ENCODE measurements at places on chromosomes 3 and 15. TPM values are rescaled to one million over a fixed set of nuclear protein-coding genes. Genes with fewer than 3 reads are reported as not detected.

The CFAP100 gene
- 1.7 TPM for polyA plus RNA-seq

The RAB6B gene
- polyA plus RNA-seq: 15.3 TPM

The GUCA1C gene
- 0.52 TPM for polyA plus RNA-seq

The RRP9 gene
- 17.6 TPM for polyA plus RNA-seq

The ISY1 gene
- 53.1 TPM for polyA plus RNA-seq

The ZBBX gene
- polyA plus RNA-seq: 5.7 TPM

The FAM174B gene
- 35.2 TPM for polyA plus RNA-seq

The NMNAT3 gene
- polyA plus RNA-seq: 11.9 TPM

The SHC4 gene
- 3.1 TPM for polyA plus RNA-seq

The XCR1 gene
- polyA plus RNA-seq: 0.15 TPM

The HIGD1A gene
- polyA plus RNA-seq: 145 TPM

The ARHGEF26 gene
- 20.1 TPM for polyA plus RNA-seq

The RBP2 gene
- 0.75 TPM for polyA plus RNA-seq

The FANCD2OS gene
- polyA plus RNA-seq: 0.81 TPM

- no peak for DNase-seq
Measured at GRCh38 chr3:9111417-9111816, 138.0 kb downstream of the SRGAP3 start.

- DNase-seq: no peak
Measured at GRCh38 chr3:130759692-130760338, 13.2 kb upstream of the PIK3R4 start.

DNA sequence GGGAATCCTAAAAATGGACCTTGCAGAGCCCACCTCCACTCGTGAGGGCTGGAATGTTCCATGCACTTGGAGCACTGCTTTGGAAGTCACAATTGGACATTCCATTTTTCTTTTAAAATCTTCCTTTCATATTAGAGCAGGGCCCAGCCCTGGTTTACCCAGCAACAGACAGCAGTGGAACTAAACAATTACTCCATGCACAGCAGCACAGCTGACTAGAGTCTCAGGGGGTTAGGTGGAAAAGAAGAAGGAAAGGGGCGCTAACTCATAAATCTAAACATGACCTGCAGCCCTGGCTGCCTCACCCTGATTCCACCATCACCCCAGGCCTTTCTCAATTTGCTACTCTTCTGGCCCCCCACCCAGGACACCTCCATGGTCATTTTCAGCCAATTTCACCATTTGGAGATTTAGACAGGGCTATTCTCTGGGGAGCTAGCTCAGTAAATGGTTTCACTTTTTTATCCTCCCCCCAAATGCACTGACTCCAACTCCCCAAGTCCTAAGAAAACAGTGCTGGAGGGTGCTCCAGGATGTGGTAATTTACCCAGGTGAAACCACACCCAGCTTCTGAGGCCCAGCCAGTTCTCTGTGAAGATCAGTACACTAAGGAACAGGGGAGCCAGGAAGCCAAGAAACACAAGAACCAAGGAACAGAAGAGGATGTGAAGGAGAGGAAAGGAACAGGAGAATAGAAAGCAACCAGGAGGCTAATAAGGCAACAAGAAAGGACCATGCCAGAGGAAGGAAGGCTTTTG, 1.6 kb upstream of the LRRC31 start:
- no peak for DNase-seq

DNA sequence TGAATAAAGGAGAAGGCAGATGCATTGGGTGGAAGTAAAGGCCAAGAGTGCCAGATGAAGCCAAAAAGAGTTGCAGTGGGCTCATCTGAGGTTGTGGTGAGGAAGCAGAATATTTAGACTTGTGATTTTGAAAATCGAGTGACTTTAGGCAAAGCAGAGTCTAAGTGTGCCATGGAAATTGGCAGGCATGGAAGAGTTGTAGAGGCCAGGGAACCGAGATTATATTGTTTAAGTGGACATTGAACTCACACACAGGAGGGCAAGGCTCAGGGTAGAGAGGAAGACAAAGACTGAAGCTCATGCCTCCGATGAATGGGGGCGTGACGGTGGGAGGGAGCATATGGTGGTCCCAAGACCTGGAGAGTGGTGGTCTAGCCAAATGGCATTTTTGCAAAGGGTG, 347.5 kb downstream of the EPHB1 start:
- DNase-seq: no peak

GRCh38 chr15:32794973-32795372, 77.2 kb downstream of the GREM1 start:
- no peak for DNase-seq

- DNase-seq: peak; percentile 7
Measured at GRCh38 chr3:161822291-161822690, 325.7 kb downstream of the OTOL1 start.

GRCh38 chr15:96362011-96362754, 31.7 kb downstream of the NR2F2 start:
- DNase-seq: peak; percentile 18

- DNase-seq: no peak
Measured at GRCh38 chr3:187952849-187953248, 201.1 kb upstream of the LPP start.

GRCh38 chr15:85407421-85408269, 27.2 kb downstream of the AKAP13 start:
- DNase-seq: no peak

- DNase-seq: no peak
Measured at GRCh38 chr3:70519026-70519425, 206.6 kb upstream of the MDFIC2 start.

DNA sequence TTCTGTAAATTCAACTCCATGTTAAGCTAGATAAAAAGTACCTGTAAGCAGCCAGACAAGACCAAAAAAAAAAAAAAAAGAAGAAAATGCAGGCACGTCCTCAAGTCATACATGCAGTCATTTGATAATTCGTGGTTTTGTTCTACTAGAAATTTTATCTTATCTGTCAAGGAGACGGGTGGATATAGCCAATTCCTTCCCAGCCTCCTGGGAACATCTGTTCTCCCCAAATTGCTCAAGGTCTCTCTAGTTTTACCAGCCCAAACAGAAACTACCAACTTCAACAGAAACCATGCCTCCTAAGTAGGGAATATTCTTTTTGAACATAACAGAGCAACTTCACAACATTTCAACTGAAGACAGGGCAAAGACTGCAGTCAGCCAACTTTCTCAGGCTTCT, 19.5 kb downstream of the RYK start:
- no peak for DNase-seq

GRCh38 chr3:150348500-150348899, 59.6 kb upstream of the TSC22D2 start:
- no peak for DNase-seq

- DNase-seq: no peak
Measured at GRCh38 chr3:13728487-13728886, 151.4 kb downstream of the WNT7A start.

DNA sequence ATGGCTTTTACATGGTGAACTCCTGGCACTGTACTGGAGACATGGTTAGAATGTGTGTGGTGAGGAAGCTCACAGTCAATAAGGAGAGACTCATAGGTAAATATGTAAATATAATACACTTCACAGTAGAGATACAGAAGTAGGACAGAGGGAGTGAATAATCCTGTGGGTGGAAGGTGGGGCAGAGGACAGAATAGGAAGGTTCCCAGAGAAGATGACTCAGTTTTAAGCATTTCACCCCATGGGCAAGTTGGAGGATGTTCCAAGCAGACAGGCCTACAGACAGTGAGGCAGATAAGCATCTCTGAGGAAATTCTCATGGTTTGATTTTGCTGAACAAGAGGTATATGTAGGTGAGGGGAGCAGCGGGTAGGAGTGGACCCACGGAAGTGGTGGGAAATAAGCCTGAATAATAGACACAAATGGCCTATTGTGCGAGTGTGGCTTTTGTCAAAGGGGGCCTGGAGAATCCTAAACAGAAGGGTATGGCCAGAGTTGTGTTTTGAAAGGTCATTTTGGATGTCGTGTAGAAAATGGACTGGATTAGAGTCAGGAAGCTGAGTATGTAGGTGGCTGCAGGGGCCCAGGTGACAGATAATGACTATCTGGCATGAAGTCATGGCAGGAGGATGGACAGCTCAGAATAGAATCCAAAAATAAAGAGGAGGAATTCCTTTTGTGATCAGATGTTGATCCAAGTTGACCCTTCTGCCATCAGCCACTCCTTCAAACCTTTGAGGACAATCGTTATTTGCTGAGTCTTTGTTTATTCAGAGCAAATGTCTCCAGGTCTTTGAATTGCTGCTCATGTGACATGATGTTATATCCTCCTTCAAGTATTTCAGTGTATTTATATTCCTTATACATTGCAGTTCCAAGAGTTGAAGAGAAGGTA, 97.3 kb upstream of the THRB start:
- DNase-seq: no peak

DNA sequence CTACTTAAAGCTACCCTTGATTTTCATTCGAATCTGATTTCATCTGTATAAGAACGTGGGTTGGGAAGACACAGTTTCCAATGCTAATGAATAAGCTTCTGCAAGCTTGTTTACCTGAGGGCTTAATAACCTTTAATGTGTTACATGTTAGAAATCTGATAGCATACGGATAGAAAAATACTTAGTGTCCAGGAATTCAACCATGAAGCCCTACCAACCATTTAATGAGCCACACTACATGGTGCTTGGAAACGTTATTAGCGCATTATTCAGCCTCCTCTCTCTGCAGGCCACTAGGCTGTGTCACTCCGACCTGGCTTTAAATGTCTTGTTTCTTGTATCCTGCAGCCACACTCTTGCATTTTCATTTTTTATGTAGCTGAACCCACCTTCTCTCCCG, 1.6 kb downstream of the FAM81A start:
- no peak for DNase-seq

GRCh38 chr3:27244374-27244773, 124.8 kb downstream of the NEK10 start:
- DNase-seq: no peak

GRCh38 chr3:27985369-27986035, 255.9 kb upstream of the CMC1 start:
- DNase-seq: no peak

GRCh38 chr3:143529798-143530197, 318.5 kb downstream of the SLC9A9 start:
- no peak for DNase-seq

GRCh38 chr15:56042031-56042430, 48.6 kb upstream of the NEDD4 start:
- DNase-seq: no peak

- no peak for DNase-seq
Measured at GRCh38 chr3:71035886-71036285, 547.6 kb downstream of the FOXP1 start.
